ENCODE measurements at places on chromosomes 7 and 10. TPM values are rescaled to one million over a fixed set of nuclear protein-coding genes. Genes with fewer than 3 reads are reported as not detected.

- peaks cover 4% of the 10 kb centered on the region for H3K4me1 ChIP-seq
- no peaks in the 10 kb centered on the region for H3K27me3 ChIP-seq
- DNase-seq: no peak
- peaks cover 7% of the 10 kb centered on the region for H3K36me3 ChIP-seq
Observed at GRCh38 chr7:26311798-26312197, 20.1 kb downstream of the SNX10 start.

- no peaks in the 10 kb centered on the region for H3K36me3 ChIP-seq
- H3K27me3 ChIP-seq: no peaks in the 10 kb centered on the region
- no peak for DNase-seq
Observed at GRCh38 chr7:31028417-31028992, 23.6 kb upstream of the ADCYAP1R1 start.

DNA sequence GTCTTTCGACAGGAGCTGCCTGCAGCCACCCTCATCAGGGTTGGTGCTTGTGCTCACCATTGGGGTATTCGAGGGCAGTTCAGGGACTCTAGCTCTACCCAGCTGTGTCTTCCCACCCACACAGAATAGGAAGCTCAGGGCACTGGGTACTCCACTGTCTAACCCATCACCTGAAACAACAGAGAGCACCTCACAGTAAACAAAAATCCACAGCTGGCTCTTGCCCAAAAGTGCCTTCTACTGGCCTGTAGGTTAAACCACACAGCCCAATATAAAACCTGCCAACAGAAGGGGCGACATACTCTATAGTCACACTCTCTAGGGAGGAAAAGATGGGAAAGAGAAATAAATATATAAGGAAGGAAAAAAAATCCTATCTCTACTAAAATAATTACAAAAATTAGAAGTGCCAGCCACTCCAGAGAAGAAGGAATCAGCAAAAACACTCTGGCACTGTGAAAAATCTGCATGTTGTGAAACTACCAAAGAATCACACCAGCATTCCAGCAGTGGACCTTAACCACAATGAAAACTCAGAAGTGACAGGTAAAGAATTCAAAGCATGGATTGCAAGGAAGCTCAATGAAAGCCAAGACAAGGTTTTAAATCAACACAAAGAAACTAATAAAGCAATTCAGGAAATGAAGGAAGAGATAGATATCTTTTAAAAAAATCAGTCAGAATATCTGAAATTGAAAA lies 110.0 kb downstream of the HGF start:
- no peak overlapping the region for H3K4me3 ChIP-seq
- no peaks in the 10 kb centered on the region for H3K27me3 ChIP-seq
- no peak for DNase-seq
- H3K4me1 ChIP-seq: no peaks in the 10 kb centered on the region
- H3K27ac ChIP-seq: no peak overlapping the region

DNA sequence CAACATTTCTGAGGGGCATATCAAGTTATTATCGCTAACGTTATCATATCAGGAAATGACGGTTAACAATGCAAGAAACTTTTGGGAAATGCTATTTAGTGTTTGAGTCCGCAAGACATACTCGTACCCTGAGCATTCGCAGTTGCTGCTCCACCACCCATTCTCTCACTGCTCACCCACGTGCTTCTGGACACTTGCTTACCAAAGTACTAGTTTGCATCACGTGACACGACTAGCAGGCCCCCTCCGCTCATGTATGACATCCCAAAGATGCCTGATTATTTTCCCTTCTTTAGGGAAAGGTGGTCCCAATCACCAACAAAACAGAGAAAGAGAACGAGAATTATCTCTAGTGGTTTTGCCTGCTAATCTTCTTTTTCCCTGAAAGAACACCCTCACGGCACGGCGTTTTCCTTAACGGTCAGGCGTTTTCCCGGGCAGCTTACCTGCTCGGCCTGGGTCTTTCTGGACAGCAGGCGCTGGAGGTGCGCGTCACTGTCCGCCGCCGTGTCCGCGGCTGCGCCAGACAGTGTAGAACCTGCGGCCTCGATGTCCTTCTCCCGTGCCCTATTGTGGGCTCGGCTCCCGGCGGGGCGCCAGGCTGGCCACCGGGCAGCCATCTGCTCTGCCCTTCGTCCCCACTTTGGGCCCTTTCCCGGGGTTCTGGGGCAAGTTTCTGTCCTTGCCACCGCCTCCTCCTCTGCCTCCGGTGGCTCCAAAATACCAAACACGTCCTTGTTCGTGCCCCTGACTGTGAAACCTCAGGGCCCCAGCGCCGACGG lies at the start of gene SUPV3L1:
SUPV3L1 (plus strand) TSS at position 492 of the 782 bp plus-strand sequence; CDS start at position 550, 58 bp downstream.
- H3K36me3 ChIP-seq: no peaks in the 10 kb centered on the region
- peak within 1 kb of the TSS; percentile 86 for H3K4me3 ChIP-seq
- H3K27ac ChIP-seq: peak within 1 kb of the TSS; percentile 98

DNA sequence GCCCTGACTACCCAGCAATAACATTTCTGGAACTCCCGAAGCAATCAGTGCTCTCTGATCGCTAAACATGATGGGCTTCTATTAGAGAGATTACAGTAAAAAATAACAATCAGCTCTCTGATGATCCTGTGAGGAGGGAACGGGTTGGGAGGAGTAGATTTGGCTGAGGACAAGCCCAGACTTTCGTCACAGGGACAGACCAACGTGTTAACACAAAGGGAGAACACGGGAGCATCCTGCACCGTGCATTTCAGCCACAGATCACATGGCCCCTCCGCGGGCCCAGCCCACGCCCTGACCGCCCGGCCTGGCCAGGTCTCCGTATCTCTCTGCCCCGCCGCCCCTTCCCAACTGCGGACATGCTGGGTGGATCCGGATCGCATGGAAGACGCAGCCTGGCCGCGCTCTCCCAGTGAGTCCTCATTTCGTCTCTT lies 95.0 kb upstream of the AGBL3 start:
- H3K27ac ChIP-seq: no peak overlapping the region
- no peaks in the 10 kb centered on the region for H3K4me1 ChIP-seq
- DNase-seq: no peak
- no peak overlapping the region for H3K4me3 ChIP-seq
- H3K27me3 ChIP-seq: no peaks in the 10 kb centered on the region

DNA sequence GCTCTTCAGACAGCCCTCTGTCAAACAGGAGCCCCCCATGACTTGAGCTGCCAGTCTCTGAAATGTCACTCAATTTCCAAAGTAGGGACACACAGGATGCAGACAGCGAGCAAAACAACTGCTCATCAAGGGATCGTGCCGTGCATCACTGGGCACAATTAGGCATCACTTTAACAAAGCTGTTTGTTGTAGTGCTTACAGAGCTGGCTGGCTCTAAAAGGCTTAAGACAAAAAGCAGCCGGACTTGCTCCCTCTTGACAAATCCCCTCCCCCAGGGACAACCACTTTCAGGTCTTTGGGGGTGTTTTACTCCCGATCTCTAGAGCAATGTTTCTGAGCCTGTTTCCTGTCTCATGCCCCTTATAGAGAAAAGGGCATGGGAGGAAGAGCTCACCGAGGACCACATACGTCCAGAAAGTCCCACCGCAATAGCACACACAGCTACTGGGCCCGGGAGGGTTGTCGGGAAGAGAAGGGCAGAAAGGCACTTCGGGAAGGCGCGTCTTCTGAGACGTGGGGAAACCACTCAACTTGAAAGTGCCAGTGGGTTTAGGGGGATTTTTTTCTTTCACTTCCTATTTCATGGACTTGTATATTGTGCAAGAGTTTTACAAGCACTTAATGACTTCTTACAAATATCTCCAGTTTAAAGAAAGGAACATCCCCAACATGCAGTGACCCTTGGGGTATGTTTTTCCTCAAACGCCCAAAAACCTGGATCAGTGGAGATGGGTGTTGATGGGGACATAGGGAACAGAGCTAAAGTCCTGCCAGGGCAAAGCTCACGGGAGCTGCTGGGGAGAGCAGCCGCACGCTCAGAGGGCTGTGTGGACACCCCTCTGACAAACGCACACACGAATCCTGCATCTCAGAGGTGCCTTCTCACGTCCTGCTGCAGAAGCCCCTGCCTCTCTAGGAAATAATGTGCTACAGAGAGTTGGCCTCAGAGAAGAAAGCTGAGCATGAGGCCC lies 27.1 kb downstream of the LRRC20 start:
- peaks cover 51% of the 10 kb centered on the region for H3K4me1 ChIP-seq
- no peaks in the 10 kb centered on the region for H3K27me3 ChIP-seq
- H3K4me3 ChIP-seq: peak overlapping the region; percentile 36
- peak; percentile 94 for DNase-seq

- no peaks in the 10 kb centered on the region for H3K27me3 ChIP-seq
- no peak overlapping the region for H3K4me3 ChIP-seq
- H3K27ac ChIP-seq: peak overlapping the region; percentile 40
- H3K36me3 ChIP-seq: peaks cover 36% of the 10 kb centered on the region
Observed at GRCh38 chr10:95864906-95865813, 42.6 kb upstream of the CC2D2B start.

DNA sequence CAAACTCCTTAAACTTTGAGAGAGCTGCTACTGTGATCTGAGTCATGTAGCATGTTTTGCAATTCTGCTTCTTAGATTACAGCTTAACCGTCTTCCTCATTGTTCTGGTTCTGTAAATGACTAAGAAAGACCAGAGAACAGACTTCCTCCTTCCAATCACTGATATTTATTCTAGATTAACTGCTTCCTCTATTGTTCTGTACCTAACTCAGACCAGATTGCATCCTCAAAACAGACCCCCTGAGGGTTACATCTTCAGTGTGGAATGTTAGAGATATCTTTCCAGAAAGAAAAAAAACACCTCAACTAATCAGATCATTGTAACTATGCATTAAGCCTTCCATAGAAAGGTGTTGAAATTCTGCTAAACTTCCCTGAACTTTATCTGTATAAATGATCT lies 5.7 kb upstream of the PIP start:
- H3K27ac ChIP-seq: no peak overlapping the region
- H3K36me3 ChIP-seq: no peaks in the 10 kb centered on the region
- H3K4me3 ChIP-seq: no peak overlapping the region
- no peaks in the 10 kb centered on the region for H3K4me1 ChIP-seq

- H3K4me1 ChIP-seq: no peaks in the 10 kb centered on the region
- no peaks in the 10 kb centered on the region for H3K27me3 ChIP-seq
- DNase-seq: no peak
- no peaks in the 10 kb centered on the region for H3K36me3 ChIP-seq
Observed at GRCh38 chr10:71084061-71084817, 128.1 kb upstream of the UNC5B start.

GRCh38 chr10:43375401-43376020 lies 4.1 kb downstream of the FXYD4 start:
- no peak overlapping the region for H3K4me3 ChIP-seq
- no peak overlapping the region for H3K27ac ChIP-seq
- H3K36me3 ChIP-seq: no peaks in the 10 kb centered on the region
- H3K4me1 ChIP-seq: no peaks in the 10 kb centered on the region

- H3K27me3 ChIP-seq: no peaks in the 10 kb centered on the region
- H3K36me3 ChIP-seq: no peaks in the 10 kb centered on the region
- no peak overlapping the region for H3K4me3 ChIP-seq
Observed at GRCh38 chr7:111168182-111168581, 77.3 kb downstream of the LRRN3 start.

GRCh38 chr7:73521636-73522104 lies 423 bp downstream of the BAZ1B start:
- peak overlapping the region; percentile 91 for H3K27ac ChIP-seq
- H3K4me1 ChIP-seq: peaks cover 15% of the 10 kb centered on the region
- H3K27me3 ChIP-seq: no peaks in the 10 kb centered on the region
- peaks cover 11% of the 10 kb centered on the region for H3K36me3 ChIP-seq
- H3K4me3 ChIP-seq: peak overlapping the region; percentile 76

- no peak for DNase-seq
- no peak overlapping the region for H3K4me3 ChIP-seq
- no peaks in the 10 kb centered on the region for H3K36me3 ChIP-seq
- no peaks in the 10 kb centered on the region for H3K4me1 ChIP-seq
- no peaks in the 10 kb centered on the region for H3K27me3 ChIP-seq
Observed at GRCh38 chr10:100878291-100878910, 34.4 kb upstream of the SLF2 start.

- no peak for DNase-seq
- H3K36me3 ChIP-seq: peaks cover 30% of the 10 kb centered on the region
- no peak overlapping the region for H3K4me3 ChIP-seq
- no peaks in the 10 kb centered on the region for H3K27me3 ChIP-seq
- peaks cover 12% of the 10 kb centered on the region for H3K4me1 ChIP-seq
Observed at GRCh38 chr10:80506189-80506575, 31.5 kb upstream of the SH2D4B start.

DNA sequence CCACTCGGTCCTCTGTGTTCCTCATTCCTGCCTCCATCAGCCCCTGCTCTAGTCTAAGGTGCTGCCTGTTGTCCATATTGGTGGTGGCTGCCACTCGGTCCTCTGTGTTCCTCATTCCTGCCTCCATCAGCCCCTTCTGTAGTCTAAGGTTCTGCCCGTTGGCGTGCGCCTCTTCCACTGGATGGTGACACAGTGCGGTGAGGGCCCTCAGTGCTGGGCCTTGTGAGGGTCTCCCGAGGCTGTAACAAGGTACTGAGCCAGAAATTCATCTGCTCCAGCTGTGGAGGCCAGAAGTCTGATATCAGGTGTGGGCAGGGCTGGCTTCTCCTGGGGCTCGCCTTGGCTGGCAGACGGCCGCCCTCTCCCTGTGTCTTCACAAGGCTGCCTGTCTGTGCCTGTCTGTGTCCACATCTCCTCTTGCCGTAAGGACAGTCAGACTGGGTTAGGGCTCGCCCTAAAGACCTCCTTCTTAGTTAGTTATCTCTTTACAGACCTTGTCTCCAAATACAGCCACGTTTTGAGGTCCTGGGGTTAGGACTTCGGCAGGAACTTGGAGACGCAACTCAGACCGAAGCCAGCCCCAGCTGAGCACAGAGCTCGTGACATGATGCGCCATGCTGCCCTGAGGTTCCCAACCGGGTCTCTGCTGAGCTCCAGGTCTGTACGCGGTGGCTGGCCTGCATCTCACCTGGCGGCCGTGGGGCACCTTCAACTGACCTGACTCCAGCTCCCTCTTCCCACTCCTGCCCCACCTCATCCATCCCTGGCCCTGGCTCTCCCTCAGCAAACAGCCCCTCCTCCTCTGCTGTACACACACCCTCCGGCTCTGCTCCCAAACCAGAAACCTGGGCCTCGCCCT lies 181.4 kb upstream of the SHH start:
- no peaks in the 10 kb centered on the region for H3K27me3 ChIP-seq
- no peak for DNase-seq
- no peak overlapping the region for H3K4me3 ChIP-seq
- H3K4me1 ChIP-seq: peaks cover 15% of the 10 kb centered on the region

- no peaks in the 10 kb centered on the region for H3K36me3 ChIP-seq
- H3K4me3 ChIP-seq: no peak overlapping the region
- H3K4me1 ChIP-seq: no peaks in the 10 kb centered on the region
- peaks cover 6% of the 10 kb centered on the region for H3K27me3 ChIP-seq
Observed at GRCh38 chr10:68559841-68560185, 324 bp upstream of the TET1 start.

DNA sequence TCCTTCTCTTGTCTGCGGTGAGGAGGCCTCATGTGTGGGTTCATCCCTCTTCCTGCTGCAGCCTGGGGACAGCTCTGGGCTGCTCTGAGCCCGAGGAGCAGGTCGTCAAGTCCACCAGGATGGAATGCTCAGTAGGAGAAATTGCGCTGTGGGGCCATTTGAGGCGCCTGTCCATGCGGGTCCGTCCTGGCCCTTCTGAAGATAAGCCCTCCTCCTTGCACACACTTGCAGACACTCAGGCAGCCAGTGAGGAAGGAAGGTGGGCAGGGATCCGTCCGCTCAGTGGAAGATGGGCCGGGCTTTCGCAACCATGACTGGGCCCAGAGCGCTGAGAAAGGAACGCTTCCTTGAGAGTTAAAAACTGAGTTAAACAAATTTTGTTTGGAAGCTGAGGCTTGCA lies 356.8 kb downstream of the GLRX3 start:
- H3K27ac ChIP-seq: no peak overlapping the region
- H3K4me1 ChIP-seq: no peaks in the 10 kb centered on the region
- no peaks in the 10 kb centered on the region for H3K27me3 ChIP-seq
- DNase-seq: no peak

Gene IFIT2
- total RNA-seq: 7.1 TPM

Gene CEP55
- total RNA-seq: 38.7 TPM

Gene GOLGA7B
- total RNA-seq: not detected

Gene PIK3AP1
- total RNA-seq: 142 TPM

Data from GM12878 (cell line).